Small intestine (tissue), 16 donors: ENCODE measurements at places on chromosomes 5 and 9. TPM values are rescaled to one million over a fixed set of nuclear protein-coding genes. Genes with fewer than 3 reads are reported as not detected.

DNA sequence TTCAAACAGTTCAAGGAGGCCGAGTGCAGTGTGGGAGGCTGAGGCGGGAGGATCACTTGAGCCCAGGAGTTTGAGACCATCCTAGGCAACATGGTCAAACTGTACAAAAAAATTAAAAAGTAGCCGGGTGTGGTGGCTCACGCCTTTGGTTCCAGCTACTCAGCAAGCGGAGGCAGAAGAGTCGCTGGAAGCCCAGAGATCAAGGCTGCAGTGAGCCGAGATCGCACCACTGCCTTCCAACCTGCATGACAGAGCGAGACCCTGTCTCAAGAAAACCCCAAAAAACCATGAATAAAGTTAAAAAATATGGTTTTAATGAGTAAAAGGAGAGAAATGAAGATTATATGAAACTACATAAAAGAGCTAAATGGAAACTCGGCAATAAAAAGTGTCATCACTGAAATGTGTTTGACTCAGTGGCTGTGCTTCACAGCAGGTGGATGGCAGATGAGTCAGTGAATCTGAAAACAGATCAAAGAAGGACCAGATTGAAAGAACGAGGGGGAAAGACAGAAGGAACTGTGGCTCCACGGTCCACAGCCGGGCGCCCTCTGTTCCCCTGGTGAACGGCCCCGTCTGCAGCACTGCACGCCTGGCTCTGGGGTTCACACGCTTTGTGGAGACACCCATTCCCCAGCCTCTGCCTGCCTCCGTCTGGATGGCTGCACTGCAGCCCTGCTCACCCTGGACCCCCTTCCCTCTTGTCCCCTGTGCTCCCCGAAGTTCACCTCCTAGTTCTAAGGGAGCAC, 25.1 kb downstream of the EXD3 start:
- no peak for DNase-seq

DNA sequence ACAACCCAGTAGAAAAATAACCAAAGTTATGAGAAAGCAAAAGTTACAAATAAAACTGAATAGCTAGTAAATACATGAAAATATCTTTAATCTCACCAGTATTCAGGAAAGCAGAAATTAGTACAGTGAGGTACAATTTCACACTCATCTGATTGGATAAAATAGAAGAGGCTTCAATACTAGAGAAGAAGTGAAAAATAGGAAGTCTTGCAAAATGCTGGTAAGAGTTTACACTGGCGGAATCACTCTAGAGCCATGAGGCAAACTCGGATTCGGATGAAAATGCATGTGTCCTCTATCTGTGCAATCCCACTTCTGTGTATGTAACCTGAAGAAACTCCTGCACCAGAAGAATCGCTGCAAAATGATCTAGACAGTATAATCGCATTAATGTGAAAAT, 128.9 kb downstream of the CCDC192 start:
- DNase-seq, result no peak

Gene ADAMTS2
- 0.22 TPM for polyA plus RNA-seq

Gene PHYHD1
- polyA plus RNA-seq, result 25.8 TPM

GRCh38 chr5:163846512-163846911, 341.1 kb downstream of the MAT2B start:
- no peak for DNase-seq

- no peak for DNase-seq
Observed at GRCh38 chr5:43315682-43316081, 2.5 kb upstream of the HMGCS1 start.

DNA sequence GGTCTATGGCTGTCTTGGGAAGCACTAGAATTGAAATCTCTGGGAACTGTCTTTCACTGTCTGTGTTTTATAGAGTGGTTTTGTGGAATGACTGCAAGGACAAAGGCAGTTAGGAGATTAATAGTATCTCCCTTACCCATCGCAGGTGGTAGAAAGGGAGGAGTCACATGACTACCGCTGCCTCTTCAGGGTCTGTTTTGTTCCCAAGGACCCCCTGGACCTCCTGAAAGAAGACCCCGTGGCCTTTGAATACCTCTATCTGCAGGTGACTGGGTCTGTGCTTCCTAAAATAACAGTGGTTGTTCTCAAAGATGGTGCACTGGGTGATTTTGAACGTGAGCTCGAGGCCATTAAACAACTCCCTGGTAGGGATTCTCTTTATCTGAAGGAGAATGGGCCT, 22.8 kb upstream of the TRMT10B start:
- DNase-seq, result no peak

- no peak for DNase-seq
Observed at GRCh38 chr5:33340195-33340594, 100.6 kb upstream of the TARS1 start.

- DNase-seq, result no peak
Observed at GRCh38 chr5:146409054-146409671, 38.0 kb upstream of the TCERG1 start.

Gene CRHBP
- polyA plus RNA-seq, result 0.19 TPM

- DNase-seq, result no peak
Observed at GRCh38 chr5:87151547-87151946, 116.1 kb upstream of the RASA1 start.

Gene PCDHGA8
- polyA plus RNA-seq, result not detected

DNA sequence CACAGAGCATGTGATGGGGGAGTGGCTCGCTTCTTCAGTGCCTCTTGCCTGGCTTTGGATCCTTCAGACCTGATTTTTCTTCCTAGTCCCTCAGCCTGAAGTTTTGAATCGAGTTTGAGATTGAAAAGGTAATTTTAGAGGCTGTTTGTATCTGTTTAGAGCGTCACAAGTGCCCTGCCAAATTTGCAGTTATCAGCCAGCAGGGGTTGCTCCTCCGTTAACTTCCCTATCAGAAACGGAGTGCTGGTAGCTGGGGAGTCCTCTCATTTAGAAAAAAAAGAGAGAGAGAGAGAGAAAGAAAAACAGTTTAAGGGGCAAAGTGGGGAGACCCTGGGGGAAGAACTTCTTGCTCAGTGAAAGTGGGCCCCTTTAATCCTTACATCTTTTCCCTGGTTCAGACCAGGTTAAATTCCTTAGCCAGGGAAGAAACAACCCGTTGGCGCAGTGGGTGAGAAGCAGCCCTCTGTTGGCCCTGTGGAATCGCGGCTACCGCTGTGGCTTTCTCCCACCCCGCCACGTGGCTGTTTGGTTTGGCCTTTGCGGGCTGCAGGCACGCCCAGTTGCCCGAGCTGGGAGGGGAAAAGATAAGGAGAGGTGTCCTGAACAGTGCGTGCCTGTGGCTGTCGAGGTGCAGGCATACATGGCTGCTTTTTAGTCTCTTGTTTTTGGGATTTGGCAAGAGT, 576.7 kb upstream of the ACO1 start:
- no peak for DNase-seq

Gene PAPPA
- 0.27 TPM for polyA plus RNA-seq

GRCh38 chr5:181028032-181028819, 11.8 kb upstream of the BTNL9 start:
- DNase-seq, result no peak

Gene GFI1B
- polyA plus RNA-seq, result 1.4 TPM

- DNase-seq, result no peak
Observed at GRCh38 chr9:95819636-95820035, 55.9 kb upstream of the ERCC6L2 start.

- DNase-seq, result peak; percentile 9
Observed at GRCh38 chr9:2800394-2801179, 43.3 kb downstream of the PUM3 start.

GRCh38 chr5:90890180-90890579, 331.6 kb downstream of the ADGRV1 start:
- DNase-seq, result no peak

- DNase-seq, result no peak
Observed at GRCh38 chr5:73093943-73094342, 26.4 kb upstream of the TMEM171 start.
